ENCODE measurements at places on chromosomes 7 and 10.

DNA sequence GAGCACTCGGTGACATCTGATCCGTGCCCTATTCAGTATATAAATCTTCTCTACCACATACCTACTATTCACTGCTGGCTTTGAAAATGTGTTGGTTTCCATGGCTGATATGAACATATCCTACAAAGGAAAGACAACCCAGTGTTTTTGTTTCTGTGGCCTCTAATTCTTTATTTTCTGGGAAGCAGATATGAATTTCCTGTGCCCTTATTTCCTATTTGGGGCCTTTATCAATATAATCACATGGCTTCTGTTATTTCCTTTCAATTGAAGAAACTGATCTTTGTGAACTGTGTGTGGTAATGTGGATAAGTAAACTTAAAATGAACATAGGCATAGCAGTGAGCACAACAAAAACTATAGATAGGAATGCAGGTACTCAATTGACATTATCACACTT is 10.6 kb downstream of the CCNJ start:
- no peak for DNase-seq

DNA sequence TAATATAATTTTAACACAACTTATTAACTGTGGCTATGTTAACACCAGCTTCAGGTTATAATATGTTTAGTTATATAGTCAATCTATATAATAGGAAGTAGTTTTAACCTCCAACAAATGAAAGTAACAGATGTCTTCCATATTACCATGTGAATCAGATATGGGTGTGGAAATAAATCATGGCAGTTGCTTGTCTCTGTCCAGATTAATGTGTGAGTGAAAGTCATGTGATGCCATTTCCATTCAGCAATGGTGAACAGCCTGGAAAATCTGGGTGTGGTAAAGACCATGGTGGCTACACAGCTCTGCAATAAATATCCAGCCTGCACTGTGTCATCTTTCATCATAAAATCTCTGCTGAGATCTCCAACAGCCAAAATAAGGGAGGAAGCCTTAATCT is 27.8 kb downstream of the HEPACAM2 start:
- DNase-seq, result no peak

- DNase-seq, result no peak
Measured at GRCh38 chr10:95242581-95243317, 48.1 kb downstream of the PDLIM1 start.

- no peak for DNase-seq
Measured at GRCh38 chr7:42039921-42040320, 197.1 kb downstream of the GLI3 start.

DNA sequence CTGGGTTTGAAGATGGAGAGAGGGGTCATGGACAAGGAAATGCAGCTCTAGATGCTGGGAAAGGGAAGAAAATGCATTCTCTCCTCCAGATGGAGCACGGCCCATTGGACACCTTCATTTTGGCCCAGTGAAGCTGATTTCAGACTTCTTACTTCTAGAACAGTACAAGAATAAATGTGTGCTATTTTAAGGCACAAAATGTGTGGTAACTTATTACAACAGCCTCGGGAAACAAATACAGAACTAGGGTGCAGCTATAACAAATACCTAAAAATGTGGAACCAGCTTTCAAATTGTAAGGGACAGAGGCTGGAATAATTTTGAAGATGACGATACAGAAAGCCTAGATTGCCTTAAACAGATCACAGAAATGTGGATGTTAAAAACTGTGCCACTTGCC is 54.1 kb downstream of the CYTH3 start:
- DNase-seq, result no peak

GRCh38 chr7:152760854-152761748 is 1.5 kb downstream of the ACTR3B start:
- no peak for DNase-seq

- no peak for DNase-seq
Measured at GRCh38 chr10:76868098-76868977, 769.3 kb downstream of the KCNMA1 start.

DNA sequence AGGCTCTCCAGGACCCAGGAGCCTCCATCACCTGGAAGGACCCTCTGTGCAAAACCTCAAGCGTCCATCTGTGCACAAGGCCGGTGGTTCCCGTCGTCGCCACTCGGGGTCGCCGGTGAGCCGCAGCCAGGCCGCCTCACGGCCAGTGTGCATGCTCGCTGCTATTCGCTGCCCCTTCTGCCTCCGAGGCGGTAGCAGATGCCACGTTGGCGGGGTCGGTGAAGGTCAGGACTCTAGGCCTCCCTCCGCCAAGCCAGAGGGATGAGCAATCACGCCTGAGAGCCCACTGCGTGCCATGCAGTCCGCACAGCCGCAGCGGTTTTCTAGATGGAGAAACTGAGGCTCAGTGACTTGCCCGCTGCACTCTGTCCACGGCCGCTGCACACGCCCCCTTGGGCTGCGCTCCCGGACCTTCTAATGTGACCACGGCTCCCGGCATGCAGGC is 5.7 kb downstream of the UPK3B start:
- DNase-seq, result no peak

DNA sequence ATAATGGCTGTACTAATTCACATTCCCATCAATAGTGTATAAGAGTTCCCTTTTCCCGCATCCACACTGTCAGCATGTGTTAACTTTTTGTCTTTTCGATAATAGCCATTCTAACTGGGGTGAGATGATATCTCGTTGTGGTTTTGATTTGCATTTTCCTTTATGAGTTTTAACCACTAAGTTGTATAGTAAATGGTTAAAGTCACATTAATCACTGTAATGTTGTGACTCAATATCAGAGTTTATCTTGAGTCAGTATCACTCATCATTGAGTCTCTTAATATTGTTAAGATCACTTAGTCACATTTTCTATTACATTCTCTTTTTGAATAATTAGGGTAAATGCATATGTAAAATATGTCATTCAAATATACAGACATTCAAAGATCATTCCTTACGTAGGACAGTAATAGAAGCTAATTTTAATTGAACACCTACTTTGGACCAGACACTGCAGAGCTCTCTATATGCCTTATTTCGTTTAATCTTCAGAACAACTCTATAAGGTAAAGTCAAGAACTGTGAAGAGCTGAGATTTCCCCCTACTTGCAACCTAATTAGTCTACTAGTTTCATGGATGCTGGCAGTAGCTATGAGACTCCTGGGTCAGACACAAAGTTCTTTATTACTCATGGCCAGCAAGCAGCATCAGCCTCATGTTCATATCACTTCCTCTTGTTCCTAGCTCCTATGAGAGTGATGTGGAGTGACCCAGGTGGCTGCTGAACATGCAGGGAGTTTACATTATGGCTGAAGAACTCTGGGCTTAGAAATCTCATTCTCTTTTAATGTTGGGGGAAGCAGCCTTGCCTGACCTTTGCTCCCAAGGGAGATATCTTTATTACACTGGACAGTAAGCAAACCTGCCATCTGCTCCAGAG is 30.5 kb downstream of the CREB5 start:
- no peak for DNase-seq

GRCh38 chr7:31948029-31948428 is 122.2 kb downstream of the PDE1C start:
- no peak for DNase-seq

DNA sequence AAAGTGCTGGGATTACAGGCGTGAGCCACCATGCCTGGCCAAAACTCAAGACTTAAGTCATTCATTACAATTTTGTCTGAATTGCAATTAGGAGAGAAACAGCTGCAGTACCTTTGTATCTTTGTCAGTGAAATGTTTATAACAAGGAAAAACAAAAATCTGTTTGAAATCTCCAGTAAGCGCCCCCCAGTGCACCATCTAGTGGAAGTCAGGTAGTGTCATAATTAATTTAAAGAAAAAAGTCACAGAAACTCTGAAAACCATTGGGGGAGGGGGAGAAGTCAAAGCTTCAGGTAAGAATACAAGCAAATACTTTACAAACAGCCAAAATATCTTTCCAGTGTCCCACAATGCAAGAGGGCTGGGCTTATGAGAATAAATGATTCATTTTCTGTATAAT is 2.8 kb downstream of the MPP7 start:
- no peak for DNase-seq

GRCh38 chr7:21580073-21580521 is 37.3 kb downstream of the DNAH11 start:
- DNase-seq, result no peak

DNA sequence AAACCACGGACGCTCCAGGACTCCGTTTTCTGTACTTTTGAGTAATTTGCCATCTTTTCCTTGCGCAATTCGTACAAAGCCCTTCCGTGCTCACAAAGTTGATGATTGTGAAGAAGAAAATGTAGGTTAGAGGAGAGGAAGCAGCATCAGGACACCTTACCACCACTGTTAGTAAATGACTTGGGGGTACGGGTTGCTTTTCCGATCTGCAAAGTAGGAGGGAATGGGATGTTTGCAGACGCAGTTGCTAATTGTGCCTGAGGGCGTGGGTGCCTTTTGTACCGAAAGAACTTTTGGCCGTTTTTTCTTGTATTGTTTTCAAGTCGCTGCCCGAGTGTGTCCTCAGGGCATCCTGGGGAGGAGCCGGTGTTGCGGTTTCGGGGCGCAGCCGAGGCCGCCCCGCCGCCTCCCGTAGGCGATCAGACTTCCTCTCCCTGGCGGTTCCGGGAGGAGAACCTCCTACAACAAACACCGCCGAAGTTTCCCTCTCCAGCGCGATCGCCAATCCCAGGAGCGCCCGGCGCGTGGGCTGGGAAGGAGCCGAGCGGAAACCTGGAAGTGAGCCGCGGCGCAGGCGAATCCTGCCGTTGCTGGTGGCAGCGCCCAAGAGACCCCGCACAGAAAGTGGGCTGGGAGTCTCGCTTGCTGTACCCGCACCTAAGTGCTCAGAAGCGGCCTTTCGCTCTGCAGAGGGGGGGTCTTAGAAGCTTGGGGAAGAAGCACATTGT is 1.0 kb downstream of the PRR15 start:
- DNase-seq, result peak; percentile 34

GRCh38 chr10:121131426-121132265 is 280.5 kb downstream of the WDR11 start:
- no peak for DNase-seq

DNA sequence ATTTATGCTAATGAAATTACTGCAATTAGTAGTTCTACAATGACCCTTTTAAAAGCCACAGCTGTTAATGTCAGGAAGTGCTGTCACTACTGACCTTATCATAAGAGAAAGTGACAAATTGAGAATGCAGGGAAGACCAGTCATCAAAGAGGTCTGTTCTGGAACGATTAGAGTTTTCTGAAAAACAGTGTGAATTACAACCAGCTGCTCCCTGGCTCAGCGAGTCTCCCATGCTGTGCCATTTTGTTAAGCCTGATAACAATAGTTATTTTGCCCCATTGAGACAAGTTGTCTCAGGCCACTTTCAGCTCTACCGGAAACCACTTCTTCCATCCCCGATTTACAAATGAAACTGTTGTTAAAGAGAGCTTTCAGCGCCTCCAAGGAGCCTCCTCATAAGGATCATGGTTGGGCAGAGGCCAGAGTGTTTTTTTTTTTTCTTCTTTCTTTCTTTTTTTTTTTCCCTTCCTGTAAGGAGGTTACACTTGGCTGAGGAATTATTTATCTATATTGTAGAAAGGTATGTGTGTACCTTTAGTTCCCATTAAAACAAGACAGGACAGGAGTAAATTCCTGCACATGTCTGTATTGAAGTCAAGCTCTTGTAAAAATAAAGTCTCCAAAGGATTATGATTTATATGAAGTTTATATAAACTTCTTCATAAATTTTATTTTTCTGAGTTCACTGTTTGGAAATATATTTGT is 173.6 kb downstream of the CDCA7L start:
- no peak for DNase-seq

DNA sequence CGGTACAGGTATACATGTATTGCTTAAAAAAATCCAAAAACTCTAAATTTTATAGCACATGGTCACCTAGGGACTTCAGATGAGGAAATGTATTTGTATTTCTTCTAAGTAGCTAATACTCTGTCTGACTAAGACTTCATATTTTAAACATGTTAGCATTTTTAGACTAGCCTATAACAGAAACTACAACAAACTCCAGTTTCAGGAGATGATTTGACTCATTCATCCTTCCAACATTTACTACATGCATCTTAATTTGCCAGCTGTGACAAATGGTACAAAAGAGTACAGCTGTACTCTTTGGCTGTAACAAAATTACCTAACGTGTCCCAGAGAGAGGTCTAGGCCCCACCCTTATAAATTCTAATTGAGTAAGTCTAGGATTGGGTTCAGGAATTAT is 22.2 kb downstream of the TMEM209 start:
- DNase-seq, result no peak

DNA sequence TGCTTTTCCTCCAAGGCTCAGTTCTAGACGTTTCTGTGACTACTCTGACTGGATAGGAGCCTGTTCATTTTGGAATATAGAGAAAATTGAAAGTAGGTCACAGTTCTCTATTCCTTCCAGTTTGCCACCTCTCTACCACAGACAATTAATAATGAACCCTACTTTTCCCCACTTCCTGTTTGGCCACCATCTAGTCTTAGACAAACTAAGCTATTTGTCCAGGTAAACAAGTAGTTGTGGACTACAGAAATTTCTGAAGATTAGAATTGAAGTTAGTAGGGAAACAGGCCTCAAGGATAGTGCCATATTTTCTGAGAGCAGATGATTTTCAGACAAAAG is 87.0 kb downstream of the AUTS2 start:
- DNase-seq, result no peak

- no peak for DNase-seq
Measured at GRCh38 chr10:6141296-6142151, 52.7 kb downstream of the RBM17 start.

- peak; percentile 50 for DNase-seq
Measured at GRCh38 chr7:23864973-23865372, 155.0 kb downstream of the STK31 start.

- DNase-seq, result no peak
Measured at GRCh38 chr7:109963741-109964140, 1127.2 kb upstream of the LRRN3 start.

- no peak for DNase-seq
Measured at GRCh38 chr10:114374053-114374791, 30.1 kb downstream of the AFAP1L2 start.

- DNase-seq, result no peak
Measured at GRCh38 chr7:74586258-74587175, 71.0 kb upstream of the GTF2I start.

GRCh38 chr7:4675771-4676367 is 6.2 kb upstream of the FOXK1 start:
- DNase-seq, result no peak

- no peak for DNase-seq
Measured at GRCh38 chr10:130489891-130490290, 353.7 kb downstream of the GLRX3 start.

GRCh38 chr7:23955600-23956149 is 245.7 kb downstream of the STK31 start:
- no peak for DNase-seq

DNA sequence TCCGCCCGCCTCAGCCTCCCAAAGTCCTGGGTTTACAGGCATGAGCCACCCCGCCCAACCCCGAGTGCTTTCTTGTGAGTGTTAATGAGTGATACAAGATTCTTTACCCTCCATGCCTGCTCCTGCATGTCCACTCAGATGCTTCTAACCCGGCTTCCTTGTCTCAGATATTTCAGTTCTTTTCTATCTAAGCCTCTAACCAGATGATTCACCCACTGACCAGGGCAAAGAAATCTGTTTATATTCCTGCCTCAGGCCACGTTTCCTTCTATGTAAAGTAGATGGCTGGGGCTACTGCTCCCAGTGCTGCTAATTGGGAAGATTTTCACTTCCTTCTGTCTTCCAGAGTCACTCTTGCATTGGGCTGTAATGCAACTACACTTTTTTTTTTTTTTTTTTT is 395.1 kb upstream of the ANKRD30A start:
- DNase-seq, result no peak

All from HS-27A (cell line).